Right lobe of liver (tissue), 6 donors: ENCODE measurements at places on chromosomes 1 and 21. TPM values are rescaled to one million over a fixed set of nuclear protein-coding genes. Genes with fewer than 3 reads are reported as not detected.

The OR2T11 gene
- total RNA-seq = not detected

The U2AF1 gene
- 15.3 TPM for total RNA-seq

The PODN gene
- total RNA-seq = 4.3 TPM

The SYT2 gene
- not detected for total RNA-seq

The COL11A1 gene
- total RNA-seq = 0.31 TPM

The FTCD gene
- total RNA-seq = 141 TPM

The METTL13 gene
- total RNA-seq = 14.4 TPM

The PGLYRP4 gene
- total RNA-seq = not detected

The OR11L1 gene
- total RNA-seq = not detected

The KIF14 gene
- total RNA-seq = 0.37 TPM

The DNTTIP2 gene
- total RNA-seq = 27.0 TPM

The KRTAP11-1 gene
- not detected for total RNA-seq

The FBXO44 gene
- total RNA-seq = 10.0 TPM

The PTPRC gene
- total RNA-seq = 9.0 TPM

The PRDM16 gene
- 0.12 TPM for total RNA-seq

The SLAMF6 gene
- 0.98 TPM for total RNA-seq

The WLS gene
- 32.7 TPM for total RNA-seq

The JAM2 gene
- total RNA-seq = 1.5 TPM

The AKR7A2 gene
- total RNA-seq = 83.8 TPM

The CFAP74 gene
- total RNA-seq = 0.25 TPM

The S100A2 gene
- total RNA-seq = not detected

The AXDND1 gene
- total RNA-seq = not detected

The OR2G6 gene
- not detected for total RNA-seq
